ENCODE measurements at places on chromosomes 6 and 20.

- DNase-seq = no peak
Measured at GRCh38 chr20:54626126-54626525, 150.7 kb downstream of the DOK5 start.

DNA sequence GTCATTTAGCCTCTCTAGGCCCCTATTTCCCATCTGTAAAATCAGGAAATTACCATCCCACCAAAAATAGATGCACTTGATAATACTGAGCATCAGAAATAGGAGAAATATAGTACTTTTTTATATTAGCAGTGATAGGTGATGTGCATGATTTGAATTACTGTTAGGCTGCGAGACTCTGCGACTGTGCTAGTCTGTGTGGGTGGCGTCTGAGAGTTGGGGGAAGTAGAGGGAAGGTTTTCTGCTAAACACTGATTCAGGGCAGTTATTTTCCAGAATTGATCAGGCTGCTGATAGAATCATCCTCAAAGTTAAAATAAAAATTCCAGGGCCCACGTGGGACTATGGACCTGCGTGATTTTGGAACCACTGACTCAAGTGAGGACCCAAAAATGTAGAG is 60.4 kb upstream of the ARMH2 start:
- no peak for DNase-seq

- DNase-seq = no peak
Measured at GRCh38 chr6:50025258-50025657, 3.5 kb upstream of the DEFB110 start.

GRCh38 chr6:75850026-75850833 is 101.2 kb downstream of the MYO6 start:
- no peak for DNase-seq

- no peak for DNase-seq
Measured at GRCh38 chr20:34675993-34676641, 775 bp downstream of the PIGU start.

DNA sequence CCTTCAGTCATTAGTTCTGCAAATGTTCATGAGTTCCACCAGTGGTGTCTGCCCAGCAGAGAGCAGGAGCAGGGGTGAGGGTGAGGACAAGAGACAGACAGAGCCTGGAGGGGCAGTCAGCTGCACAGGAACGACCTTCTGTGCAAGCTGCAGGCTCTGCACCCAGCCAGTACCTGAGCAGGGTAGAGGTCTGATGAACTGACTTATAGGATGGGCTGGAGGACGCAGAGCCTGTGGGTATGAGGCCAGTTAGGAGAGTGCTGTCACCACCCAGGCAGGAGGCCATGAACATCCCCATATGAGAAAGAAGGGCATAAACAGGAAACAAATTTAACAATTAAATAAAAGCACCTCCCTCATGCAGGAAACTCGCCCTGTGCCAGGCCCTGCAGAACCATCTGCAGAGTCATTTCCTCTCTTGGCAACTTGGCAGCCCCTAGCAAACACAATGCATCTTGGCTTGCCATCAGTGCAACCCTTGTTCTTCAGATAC is 17.9 kb downstream of the C6orf15 start:
- DNase-seq = peak; percentile 66

- DNase-seq = no peak
Measured at GRCh38 chr20:9928281-9928737, 89.4 kb upstream of the PAK5 start.

DNA sequence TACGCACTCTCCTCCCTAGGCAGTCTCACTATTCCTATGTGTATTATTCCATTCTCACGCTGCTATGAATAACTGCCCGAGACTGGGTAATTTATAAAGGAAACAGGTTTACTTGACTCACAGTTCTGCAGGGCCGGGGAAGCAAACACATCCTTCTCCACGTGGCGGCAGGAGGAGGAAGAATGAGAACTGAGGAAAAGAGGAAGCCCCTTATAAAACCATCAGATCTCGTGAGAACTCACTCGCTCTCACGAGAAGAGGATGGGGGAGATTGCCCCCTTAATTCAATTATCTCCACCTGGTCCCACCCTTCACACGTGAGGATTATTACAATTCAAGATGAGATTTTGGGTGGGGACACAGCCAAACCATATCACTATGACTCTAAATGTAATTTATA is 61.9 kb downstream of the ECT2L start:
- no peak for DNase-seq

DNA sequence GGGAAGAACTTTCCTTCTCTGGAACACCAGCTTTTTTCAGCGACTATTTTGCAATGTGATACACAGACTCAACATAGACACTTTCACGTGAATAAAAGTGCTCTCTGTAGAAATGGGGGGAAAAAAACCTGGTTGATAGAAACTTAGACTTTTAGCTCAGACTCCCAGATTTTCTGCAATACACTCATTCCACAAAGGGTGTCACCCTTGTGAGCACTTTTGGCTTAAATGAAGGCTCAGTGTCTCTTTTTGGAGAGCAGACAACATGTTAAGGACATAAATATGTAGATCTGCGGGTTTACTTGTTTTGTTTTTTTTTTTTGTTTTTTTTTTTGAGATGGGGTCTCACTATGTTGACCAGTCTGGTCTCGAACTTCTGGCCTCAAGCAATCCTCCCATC is 579.6 kb downstream of the PTPRT start:
- no peak for DNase-seq

DNA sequence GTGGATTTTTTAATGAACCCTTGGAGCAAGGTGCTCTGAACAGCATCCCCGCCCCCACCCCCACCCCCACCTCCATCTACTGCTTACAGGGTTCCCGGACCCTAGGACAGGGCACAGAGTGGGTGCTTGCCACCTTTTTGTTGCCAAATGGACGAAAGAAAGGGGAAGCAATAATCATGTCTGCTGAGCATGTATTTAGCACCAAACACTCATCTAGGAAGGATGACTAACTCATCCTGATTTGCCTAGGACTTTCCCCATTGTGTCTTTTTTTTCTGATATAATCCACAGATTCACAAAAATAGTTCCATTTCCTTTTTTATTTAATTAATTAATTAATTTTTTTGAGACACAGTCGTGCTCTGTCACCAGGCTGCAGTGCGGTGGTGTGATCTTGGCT is 1.2 kb upstream of the PLTP start:
- DNase-seq = no peak

- no peak for DNase-seq
Measured at GRCh38 chr6:90256698-90257485, 39.8 kb downstream of the BACH2 start.

- DNase-seq = peak; percentile 92
Measured at GRCh38 chr20:44069203-44070011, 117.6 kb downstream of the JPH2 start.

- DNase-seq = no peak
Measured at GRCh38 chr20:6439737-6440442, 317.1 kb upstream of the FERMT1 start.

DNA sequence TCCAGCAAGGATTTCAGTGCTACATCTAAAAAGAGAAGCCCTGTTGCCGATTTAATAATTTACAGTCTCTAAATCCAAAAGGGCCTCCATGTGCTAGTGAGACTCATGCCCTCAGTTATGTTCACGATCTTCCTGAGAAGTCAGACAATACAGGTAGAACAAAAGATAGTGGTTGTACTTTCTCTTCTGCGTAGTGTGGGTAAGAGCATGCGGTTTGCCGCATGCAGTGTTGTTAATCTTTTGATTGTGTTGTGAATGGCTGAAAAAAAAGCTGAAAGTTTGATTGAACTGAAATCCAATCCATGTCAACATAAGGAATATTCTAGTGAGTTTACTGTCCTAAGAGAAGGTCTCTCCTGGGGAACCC is 74.8 kb upstream of the AGPAT4 start:
- DNase-seq = no peak

DNA sequence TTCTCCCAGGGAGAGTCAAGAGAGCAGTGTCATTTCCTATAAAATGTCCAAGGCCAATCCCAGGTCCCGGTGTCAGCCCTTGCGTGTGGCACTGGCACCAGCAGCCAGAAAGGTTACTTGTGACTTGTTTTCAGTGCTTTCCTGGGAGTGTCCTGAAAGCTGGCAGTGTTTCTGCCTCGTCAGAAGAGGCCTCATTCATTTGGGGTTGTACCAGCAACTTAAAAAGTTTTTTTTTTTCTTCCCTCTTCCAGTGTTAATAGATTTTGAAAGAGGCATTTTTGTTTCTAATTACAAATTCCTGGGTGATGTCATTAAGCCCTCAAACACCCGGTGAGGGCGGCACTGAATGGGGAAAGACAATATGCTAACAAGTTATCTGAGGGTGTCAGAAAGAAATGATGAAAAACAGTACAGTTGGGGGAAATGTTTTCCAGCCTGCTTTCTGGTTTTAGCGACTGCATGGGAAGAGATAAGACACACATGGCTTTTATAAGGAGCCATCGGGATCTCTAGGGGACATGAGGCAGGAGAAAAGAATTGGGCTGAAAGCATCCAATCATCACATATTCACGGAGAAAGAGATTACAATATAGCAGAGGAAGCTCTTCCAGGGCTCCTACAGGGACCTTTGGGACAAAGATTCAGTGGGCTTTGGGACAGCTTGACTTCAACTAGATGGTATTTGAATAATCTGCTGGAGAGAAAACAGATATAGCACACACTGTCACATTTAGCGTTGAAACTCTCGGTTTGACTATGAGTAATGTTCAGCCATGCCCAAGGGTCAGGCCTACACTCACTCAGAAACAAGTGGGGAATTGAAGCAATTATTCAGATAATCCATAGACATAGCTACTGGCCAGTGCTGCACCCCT is 153.0 kb downstream of the BCAS1 start:
- no peak for DNase-seq

DNA sequence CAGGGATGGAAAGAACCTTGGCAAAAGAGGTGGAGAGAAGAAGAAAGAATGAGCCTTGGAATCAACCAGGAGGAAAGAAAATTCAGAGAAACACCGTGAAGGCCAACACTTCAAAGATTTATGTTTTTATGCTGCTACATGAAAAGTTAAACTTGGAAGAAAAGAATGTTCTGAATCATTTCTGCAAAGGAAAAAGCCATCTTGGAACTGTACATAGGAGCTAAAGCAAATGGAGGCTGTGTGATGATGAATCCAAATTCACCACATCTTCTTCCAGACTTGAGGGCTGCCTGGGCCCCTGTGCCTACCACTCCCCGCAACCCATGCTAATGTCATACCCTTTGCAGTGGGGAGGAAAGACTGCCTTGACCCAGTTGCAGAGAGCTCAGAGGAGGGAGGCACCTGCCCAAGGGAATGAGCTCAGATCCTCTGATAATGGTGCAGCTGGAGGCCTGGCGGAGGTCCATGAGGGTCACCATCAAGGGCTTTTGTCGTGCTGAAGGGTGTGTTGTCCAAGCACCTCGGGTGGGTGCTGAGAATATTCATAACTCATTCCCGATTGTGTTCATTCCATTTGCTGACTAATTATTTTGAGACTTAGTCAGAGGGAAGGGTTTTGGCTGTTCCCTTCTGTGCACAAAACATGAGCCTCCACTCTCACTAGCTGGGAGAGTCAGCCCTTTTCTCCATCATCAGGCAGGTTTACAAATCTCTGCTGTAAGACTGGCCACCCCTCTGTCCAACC is 245.8 kb upstream of the JAG1 start:
- DNase-seq = no peak

GRCh38 chr6:122714059-122714458 is 65.5 kb upstream of the FABP7 start:
- DNase-seq = no peak

DNA sequence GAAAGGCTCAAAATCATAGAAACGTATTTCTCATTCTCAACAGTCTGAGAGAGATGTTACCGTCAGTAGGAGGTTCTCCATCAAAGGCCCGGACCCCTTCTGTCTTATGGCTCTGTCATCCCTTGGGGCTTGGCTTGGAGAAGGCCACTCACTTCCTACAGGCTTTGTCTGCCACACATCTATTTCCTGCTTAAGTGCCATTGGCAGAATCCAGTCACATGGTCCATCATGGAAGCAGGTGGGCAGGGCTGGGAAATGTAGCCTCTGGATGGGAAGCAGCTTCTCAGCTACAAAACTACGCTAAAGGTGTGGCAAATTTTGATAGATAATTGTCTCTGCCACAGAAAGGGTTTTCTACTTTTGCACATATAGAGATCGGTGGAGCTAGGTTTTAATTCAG is 12.6 kb upstream of the ZFP64 start:
- no peak for DNase-seq

DNA sequence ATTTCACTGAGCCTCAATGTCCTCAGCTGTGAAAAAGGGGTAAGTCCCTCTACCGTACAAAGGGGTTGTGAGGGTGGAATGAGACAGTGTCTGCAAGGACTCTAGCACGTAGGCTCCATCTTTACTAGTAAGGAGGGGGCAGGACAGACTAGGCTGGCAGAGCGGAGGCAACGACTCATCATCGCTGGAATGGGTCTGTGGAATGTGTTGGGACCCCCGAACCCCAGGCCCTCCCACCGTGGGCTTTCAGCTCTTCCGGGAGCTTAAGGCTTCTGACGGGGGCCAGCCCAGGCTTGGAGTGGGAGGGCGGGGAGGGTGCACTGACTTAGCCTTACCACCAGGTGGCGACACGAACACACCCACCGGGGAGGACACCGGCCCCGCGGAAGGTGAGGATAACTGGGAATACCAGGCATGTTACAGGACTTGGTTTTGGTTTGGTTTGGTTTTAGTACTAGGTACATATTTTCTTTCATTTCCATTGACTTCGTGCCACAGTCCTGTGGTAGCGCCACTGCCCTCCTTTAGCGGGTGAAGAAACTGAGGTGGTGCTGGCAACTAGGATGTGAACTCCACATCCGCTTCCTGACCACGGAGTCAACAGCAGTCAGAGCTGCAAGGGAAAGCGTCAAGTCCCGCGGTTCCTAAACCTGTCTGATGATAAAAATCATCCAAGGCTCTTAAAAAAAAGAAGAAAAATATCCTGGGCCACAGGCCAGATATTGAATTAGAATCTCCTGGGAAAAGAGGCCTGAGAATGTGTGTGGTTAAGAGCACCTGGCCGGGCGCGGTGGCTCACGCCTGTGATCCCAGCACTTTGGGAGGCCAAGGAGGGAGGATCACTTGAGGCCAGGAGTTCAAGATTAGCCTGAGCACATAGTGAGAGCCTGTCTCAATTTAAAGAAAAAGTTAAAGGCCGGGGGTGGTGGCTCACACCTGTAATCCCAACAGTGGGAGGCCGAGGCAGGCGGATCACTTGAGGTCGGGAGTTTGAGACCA is 10.3 kb upstream of the TULP1 start:
- peak; percentile 46 for DNase-seq

GRCh38 chr20:34112600-34113101 is 608 bp upstream of the EIF2S2 start:
- no peak for DNase-seq

- DNase-seq = peak; percentile 62
Measured at GRCh38 chr6:42453031-42453653, 1.4 kb upstream of the TRERF1 start.

GRCh38 chr6:839201-839600 is 146.3 kb upstream of the EXOC2 start:
- no peak for DNase-seq

- no peak for DNase-seq
Measured at GRCh38 chr20:17742731-17743130, 43.0 kb downstream of the BANF2 start.

- peak; percentile 31 for DNase-seq
Measured at GRCh38 chr20:35618263-35619131, 2.9 kb downstream of the SPAG4 start.
